ENCODE measurements at places on chromosomes 2 and 18.

- no peak for DNase-seq
Observed at GRCh38 chr2:38330754-38331153, 46.3 kb downstream of the ATL2 start.

DNA sequence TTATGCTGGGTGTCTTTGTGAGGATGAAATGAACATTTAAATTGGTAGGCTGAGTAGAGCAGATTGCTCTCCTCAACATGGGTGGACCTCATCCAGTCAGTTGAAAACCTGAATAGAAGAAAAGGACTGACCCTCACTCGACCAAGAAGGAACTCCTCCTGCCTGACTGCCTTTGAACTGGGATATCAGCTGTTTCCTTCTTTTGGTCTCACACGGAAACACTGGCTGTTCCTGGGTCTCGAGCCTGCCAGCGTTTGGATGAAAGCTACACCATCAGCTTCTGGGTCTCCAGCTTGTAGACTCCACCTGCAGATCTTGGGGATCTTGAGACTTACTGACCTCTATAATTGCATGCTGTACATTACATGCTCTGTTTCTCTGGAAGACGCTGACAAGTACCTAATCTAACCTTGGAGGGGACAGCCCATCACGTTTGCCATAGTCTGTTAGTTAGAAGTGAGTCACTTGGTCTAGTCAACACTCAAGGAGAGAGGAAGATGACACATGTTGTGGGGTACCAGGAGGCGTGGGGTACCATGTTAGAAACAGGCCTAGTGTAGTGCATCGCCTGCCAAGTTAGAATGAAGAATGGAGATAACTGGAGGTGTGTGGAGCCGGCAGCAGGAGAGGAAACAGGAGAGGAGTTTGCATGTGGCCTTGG, 267.0 kb downstream of the MREG start:
- DNase-seq: peak; percentile 2

GRCh38 chr18:73944715-73945114, 202.9 kb downstream of the FBXO15 start:
- DNase-seq: no peak

GRCh38 chr18:5146093-5146492, 51.0 kb downstream of the AKAIN1 start:
- no peak for DNase-seq

- no peak for DNase-seq
Observed at GRCh38 chr2:200525066-200525465, 941 bp upstream of the SGO2 start.

DNA sequence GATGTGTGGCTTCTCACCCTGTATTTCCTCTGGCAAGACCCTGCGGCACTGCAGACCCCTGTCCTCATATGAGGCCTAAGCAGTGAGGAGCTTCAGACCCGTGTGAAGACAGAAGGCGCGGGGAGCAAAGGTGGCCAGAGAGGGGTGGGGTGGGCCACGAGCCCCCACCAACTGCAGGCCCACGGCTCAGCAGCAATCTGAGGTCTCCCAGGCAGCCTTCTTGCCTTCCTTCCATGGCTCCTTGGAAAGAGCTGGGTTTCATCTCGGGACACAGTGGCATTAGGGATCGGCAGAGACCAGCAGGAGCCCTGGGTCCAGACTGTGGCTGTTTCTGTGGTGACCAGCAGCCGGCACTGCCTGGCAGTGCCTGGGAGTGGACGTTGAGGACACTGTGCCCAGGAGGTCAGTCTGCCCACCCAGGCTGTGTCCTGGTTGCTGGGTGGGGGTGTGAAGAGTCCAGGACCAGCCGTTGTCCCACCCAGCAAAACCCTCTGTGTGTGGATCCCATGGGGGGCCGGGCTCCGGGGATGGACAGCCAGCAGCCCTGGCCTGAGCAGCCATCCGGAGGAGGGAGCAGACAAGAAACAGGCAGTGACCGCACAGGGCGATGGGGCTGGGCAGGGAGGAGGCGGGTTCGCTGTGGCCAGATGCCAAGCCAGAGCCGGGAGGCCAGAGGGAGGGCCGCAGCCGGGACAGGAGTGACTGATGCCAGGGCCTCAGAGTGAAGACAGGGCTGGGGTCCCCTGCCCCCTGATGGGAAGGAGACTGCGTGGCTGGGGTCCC, 73.8 kb downstream of the RRM2 start:
- DNase-seq: no peak

DNA sequence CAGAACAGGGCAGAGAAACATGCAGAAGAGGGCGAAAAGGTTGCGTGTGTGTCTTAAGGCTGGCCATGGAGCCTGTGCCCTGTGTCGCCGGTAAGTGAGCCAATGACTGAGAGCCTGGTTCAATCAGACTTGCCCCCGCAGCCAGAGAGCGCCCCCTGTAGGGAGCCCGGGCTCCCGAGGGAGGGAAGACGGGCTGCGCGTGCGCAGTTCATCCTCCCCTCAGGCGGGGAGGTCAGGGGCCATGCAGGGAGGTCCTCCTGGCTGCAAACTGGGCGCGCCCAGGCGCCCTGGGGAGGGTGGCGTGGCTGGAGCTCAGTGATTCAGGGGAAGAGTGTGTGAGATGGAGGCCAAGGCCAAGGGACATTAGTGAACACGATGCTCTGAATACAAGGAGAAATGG, 276.6 kb downstream of the PHLPP1 start:
- no peak for DNase-seq

DNA sequence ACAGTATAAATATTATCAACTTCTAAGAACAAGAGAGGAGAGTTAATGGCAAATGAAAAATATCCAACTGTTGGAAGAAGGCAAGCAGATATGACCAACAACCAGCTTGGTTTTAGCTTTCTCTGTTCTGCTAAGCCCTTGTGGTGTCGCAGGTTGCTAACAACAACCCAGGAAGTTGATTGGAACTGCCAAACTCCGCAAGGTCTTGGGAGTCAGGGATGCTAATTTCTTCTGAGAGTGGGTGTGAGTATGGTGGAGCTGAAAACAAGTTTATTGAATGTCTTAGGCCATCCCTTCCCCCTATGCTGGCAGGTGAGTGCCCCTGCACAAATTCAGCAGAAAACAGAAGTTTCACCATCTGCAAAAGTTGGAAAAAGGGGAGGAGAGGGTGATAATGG, 17.5 kb downstream of the BZW1 start:
- no peak for DNase-seq

GRCh38 chr2:119352357-119352756, 14.3 kb downstream of the C2orf76 start:
- no peak for DNase-seq

DNA sequence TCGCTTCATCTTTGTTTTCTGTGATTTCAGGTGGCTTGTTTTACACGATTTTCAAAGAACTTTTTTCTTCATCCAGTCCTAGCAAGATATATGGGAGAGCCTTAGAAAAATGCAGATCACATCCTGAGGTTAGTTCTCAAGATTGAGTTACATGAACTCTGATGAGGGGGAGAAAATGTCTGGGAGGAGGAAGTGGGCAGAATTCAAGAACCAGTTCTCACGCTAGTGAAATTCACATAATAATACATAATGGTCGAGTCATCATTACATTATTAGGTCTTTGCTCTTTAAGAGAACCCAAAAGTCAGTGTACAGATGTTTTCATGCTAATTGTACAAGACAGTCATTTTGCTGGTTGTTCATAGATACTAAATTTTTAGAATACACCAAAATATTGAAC, 7.0 kb downstream of the TIMM21 start:
- DNase-seq: no peak

- peak; percentile 83 for DNase-seq
Observed at GRCh38 chr2:96163768-96164429, 18.7 kb upstream of the DUSP2 start.

DNA sequence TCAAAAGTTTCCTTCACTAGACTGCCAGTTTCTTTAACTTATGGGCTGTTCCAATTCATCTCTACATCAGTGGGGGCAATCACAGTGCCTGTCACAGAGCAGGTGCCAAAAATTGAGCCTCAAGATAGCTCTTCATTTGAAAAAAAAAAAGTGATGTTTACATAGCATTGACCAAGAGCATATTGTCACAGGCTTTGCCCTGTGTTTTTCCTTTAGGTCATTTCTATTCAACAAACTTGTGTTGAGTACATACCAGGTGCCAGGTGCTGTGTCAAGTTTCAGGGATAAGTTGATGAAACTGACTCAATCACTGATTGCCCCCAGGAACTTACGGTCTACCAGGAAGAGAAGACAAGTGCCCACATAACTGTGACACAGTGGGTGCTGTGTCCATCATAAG, 22.2 kb upstream of the NT5C1B start:
- DNase-seq: no peak

DNA sequence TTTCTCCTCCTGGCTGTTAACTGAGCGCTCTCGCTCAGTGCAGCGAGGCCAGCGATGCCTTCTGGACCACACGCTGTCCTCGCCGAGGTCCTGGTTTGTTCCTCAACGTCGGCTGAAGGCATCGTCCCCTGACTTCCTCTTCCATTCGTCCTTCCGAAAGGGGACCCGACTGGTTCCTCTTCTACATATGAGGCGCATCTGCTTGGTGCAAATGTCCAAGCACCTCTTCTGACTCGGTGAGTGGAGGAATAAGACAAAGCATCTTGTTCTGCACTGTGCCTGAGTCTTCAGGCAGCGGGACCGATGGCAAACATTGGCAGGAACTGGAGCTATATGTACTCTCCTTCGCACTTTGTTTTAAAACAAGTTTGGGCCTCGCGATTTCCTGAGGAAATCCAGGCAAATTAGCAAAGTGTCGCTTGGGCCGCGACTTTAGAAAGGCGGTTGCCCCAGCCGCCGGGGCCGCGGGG, 621 bp upstream of the KCNS3 start:
- DNase-seq: no peak

DNA sequence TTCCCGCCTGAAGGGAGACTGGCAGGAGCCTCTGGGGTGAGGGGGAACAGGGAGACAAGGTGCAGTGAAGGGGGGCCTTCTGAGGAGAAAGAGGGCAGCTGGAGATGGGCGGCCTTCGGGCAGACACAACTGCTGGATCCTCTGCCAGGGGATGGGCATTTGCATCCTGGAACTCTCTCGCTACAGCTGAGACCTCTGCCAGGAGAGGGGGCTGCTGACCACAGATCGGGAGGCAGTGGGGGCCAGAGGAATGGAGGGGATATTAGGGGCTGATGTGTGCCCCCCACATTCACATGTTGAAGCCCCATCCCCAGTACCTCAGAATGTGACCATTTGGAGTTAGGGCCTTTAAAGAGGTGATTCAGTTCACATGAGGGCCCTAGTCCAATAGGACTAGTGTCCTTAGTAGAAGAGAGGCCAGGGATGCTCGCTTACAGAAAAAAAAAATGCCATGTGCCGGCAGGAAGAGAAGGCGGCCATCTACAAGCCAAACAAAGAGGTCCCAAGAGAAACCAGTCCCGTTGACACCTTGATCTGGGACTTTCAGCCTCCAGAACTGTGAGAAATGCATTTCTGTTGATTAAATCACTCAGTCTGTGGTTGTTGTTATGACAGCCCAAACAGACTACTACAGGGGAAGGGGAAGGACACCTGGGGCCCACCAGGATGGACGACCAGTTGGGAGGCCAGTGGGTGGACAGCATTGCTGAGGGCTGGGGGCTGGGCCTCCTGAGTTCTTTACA, 50.0 kb downstream of the TRABD2A start:
- DNase-seq: no peak

All from stimulated activated CD4-positive, alpha-beta T cell treated with anti-CD3 and anti-CD28 coated beads, Interleukin-4, amount 100 ng/mL, for 1 hour (primary cell).